ENCODE measurements at places on chromosomes 6 and 20.

DNA sequence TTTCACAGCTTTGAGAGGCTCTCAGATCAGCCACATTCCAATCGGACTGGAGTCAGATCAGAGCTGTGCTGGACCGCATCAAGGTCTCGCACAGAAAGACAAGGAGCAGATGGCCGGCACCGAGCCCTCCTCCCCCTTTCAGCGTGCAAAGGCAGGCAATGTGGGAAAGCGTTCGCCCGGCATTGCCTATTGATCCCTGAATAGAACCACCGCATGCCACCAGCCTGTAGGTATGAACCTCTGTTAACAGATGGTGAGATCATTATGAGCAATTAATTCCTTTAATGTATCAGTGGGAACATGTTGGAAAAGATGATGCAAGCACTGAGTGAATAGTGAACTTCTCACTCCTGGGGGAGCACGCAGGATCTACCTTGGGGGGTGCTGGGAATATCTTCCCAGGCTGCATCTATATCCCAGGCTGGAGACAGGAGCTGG is 117.5 kb upstream of the ID4 start:
- DNase-seq, result no peak

- DNase-seq, result no peak
These were observed 121.2 kb upstream of the SASH1 start for GRCh38 chr6:148221196-148221979.

- DNase-seq, result peak; percentile 41
These were observed 858 bp downstream of the BCAS1 start for GRCh38 chr20:54069501-54069971.

DNA sequence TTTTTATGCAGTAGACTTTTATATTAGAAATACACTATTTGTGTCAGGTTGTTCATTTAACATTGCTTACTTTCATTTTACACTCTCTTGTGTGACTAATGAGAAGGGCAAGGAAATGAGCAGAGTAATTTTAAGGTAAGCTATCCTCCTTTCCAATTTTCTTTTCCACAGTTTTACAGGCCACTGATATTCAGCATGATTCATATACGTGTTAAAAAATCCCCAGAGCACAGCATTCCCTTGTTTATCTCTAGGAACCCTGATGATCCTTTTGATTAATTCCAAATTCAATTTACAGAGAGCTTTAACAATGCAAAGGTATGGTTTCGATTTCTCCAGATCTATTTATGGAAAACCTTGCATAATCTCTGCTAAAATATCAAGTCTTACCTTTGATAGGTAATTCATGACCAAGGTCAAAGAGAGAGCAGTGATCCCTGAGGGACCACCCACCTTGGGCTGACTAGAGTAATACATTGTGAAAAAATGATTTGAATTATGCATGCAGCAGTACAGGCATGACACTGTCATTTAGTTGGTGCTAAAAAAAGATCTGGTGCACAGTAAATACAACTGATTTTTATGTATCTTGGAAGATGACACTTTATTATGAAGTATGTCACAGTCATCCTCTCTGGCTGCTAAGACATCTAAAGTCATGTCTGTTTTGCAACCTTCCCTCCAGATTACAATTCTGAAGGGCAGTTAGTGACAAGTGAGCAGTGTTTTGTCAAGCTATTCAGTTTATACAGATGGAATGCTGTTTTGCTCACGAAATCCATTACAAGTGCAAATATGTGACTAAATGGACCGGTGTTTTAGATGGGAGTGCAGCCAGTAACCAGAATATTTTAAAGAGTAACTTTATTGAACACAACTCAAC is 736.6 kb downstream of the EPHA7 start:
- DNase-seq, result no peak

Measured in SW480 (cell line).